ENCODE measurements at places on chromosomes 12 and 14. TPM values are rescaled to one million over a fixed set of nuclear protein-coding genes. Genes with fewer than 3 reads are reported as not detected.

DNA sequence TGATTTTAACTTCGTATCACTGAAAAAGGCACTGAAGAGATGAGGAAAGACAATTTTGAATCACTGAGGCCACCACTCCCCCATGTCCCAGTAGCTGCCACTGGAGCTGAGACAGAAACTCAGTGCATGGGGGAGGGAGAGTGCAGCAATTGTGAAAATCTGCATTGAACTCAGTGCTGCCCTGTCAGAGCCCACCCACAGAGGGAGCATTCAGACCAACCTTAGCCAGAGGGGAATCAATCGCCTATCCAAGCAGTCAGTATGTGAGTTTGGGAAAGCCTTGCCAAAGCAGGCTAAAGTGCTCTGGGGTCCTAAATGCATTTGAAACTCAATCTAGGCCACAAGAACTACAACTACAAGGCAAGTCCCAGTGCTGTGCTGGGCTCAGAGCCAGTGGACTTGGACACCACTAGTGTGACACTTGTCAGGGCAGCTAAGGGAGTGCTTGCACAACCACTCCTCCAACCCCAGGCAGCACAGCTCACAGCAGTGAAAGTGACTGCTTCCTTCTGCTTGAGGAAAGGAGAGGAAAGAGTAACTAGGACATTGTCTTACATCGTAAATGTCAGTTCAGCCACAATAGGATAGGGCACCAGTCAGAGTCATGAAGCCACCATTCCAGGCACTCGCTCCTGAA, 13.3 kb downstream of the RNASE3 start:
- DNase-seq, result no peak

The LPAR5 gene
- 0.88 TPM for total RNA-seq

DNA sequence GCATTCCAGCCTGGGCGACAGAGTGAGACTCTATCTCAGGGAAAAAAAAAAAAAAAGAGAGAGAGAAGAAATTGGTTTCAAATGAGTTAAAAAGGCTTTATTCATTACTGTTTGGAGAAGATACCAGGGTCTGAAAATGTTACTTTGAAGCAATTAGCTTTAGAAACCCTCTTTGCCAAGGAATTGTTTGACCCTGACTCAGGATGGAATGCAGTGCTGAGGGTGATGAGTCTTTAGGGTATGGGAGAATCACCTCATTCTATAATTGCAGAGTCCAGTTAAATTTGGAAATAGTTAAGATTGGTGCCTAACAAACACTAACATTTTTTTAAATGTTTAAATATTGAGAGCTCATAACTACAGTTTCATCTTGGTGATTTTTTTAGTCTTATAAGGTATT, 13.3 kb downstream of the RAP1B start:
- DNase-seq, result no peak

The ARL6IP4 gene
- total RNA-seq, result 122 TPM

The HRK gene
- total RNA-seq, result not detected

DNA sequence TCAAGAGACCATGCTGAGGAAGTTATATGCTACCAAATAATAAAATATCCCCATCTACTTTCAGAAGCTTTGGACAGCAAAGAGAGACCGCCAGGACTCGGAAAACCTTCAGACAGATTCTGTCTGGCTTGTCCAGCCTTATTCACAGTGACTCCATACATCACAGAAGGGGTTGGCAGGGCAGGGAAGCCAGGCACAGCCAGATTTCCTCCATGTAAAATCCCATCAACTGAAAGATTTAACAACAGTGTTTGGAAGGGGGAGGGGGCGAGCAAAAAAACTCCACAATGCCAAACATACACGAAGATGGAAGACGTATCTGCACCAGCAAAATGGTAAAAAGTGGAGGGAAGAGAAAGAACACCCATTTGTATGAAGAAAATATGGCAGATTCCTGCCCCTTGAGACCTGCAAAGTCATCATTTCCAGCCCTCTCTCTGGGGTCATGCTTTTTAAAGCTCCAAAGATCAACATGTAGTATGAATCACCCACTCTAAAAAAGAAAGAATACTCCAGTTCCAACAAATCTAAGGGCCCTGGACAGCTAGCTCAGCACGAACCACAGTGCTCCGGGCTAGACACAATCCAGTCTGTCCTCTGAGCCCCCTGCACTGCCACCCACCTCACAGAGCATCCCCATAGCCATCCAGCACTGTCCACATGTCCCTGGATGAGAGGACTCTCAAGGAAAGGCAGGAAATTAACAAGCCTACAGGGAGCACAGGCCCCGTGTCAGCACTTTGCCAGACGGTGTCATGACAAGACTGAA, 116.4 kb downstream of the DICER1 start:
- peak; percentile 27 for DNase-seq

The BRAP gene
- total RNA-seq, result 7.5 TPM

DNA sequence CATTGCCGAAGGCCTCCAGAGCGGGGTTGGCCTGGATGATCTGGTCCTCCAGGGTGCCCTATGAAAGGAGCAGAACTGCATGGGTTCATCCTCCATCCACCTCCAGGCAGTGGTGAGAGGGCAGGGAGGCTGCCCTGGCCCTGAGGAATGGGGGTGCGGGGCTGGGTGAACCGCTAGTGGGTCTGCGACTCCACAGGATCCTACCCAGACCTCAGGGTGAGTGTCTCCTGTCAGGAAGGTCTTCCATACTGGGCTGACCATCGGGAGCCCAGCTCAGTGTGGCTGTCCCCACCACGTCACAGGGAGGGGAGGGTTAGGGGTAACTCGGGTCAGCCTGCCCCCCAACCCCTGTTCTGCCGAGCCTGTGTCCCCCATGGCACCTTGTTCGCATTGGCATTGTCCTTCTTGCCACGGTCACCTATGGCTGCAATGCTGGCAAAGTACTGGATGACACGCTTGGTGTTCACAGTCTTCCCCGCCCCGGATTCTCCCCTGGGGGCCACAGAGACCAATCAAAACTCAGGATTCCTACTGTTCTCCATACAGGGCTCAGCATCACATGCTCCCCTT, 3.7 kb downstream of the MYH6 start:
- no peak for DNase-seq

Measured in left lobe of liver (tissue), 2 donors.